ENCODE measurements at places on chromosomes 11 and 22. TPM values are rescaled to one million over a fixed set of nuclear protein-coding genes. Genes with fewer than 3 reads are reported as not detected.

Gene FGF19
- total RNA-seq: not detected

DNA sequence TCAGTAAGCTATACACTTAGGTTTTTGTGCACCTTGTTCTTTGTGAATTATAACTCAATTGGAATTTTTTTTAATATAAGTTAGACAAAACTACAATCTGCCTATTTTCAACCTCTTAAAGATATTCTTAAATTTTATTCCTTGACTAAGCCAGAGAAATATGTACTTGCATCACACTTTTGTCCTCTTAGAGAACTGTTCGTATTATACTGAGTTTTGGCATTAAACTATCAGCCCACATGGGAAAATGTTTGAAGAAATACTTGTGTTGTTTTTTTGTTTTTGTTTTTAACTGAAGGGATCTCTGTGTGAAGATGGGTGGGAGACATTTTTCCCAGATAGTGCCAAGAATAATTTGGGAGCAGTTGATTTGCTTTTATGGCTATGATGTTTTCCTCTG lies 25.3 kb downstream of the CEP295 start:
- DNase-seq: no peak

- peak; percentile 10 for DNase-seq
These were observed 784.8 kb downstream of the KCNA4 start for GRCh38 chr11:29231991-29232390.

GRCh38 chr11:68191661-68192579 lies 21.2 kb downstream of the KMT5B start:
- DNase-seq: no peak

- no peak for DNase-seq
These were observed 373.3 kb upstream of the CCDC90B start for GRCh38 chr11:83659466-83659865.

Gene MAPK11
- total RNA-seq: 3.2 TPM

- DNase-seq: no peak
These were observed 102.7 kb downstream of the TRAF6 start for GRCh38 chr11:36407356-36407755.

Gene TNNI2
- 20.2 TPM for total RNA-seq

DNA sequence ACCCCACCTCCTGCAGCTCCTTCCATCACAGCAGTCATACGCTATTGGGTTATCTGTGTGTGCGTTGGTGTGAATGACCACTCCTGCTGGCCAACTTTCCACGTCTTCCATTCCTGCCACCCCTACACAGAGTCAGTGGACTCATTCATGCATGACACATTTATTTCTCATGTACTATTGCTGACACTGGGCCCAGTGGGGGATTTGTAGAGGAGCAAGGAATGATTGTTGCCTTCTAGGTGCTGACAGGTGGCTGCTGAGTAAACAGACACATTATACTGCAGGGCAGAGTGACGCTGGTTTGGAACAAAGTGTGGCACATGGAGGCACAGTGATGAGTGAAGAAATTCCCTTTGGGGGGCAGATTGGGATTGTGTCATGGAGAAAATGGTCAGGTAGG lies 113.9 kb downstream of the CCDC81 start:
- DNase-seq: peak; percentile 25

- peak; percentile 87 for DNase-seq
These were observed 20.8 kb downstream of the DGCR6L start for GRCh38 chr22:20298803-20299745.

DNA sequence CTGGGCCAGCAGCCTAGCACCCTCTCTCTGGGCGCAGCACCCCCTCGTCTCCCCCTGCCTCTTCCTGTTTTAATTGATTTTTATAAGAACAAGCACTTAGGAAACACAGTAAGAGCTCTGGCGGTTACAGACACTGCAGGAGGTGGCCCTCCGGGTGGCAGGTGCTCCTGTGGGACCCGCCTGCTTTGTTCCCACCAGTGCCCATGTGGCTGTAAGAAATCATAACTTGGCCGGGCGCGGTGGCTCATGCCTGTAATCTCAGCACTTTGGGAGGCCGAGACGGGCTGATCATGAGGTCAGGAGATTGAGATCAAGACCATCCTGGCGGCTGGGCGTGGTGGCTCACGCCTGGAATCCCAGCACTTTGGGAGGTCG lies 18.4 kb downstream of the TSPAN4 start:
- no peak for DNase-seq

DNA sequence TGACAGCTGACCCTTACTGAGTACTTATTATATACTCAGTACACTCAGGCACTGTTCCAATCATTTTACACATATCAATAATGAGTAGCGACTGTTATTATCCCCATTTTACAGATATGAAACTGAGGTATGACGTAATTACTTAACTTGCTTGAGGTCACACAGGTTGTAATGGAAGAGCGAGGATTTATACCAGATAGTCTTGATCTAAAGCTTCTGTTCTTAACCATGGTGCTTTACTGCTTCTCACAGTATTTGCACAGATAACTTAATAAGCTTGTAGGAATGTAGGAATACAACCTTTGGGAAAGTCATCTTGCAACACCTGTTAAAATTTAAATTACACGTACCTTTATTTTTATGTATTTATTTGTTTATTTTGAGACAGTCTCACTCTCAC lies 31.7 kb upstream of the TMEM135 start:
- no peak for DNase-seq

Gene MFNG
- total RNA-seq: 1.1 TPM

DNA sequence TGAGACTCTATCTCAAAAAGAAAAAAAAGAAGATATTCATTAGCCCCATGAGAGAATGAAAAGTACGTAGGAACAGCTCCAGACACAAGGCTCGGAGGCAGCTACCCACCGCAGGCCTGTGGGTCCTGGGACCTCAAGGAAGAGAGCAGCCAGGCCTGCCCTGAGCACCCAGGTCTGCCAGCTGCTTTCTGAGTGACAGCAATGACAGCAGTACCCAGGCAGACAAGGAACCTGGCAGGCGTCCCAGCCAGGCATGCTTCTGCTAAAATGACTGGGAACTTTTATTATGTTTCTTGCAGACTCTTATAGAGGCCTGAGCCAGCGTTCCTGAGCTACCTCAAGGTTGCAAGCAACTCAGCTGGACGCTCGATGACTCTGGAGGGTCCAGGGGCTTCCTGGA lies 31.6 kb downstream of the CPT1A start:
- no peak for DNase-seq

Gene MS4A6E
- total RNA-seq: not detected

All from SJCRH30 (cell line).